ENCODE measurements at places on chromosomes 6 and 20. TPM values are rescaled to one million over a fixed set of nuclear protein-coding genes. Genes with fewer than 3 reads are reported as not detected.

SPATS1 gene
- not detected for total RNA-seq

POFUT1 gene
- 38.0 TPM for total RNA-seq

FAM229B gene
- 12.4 TPM for total RNA-seq

DNA sequence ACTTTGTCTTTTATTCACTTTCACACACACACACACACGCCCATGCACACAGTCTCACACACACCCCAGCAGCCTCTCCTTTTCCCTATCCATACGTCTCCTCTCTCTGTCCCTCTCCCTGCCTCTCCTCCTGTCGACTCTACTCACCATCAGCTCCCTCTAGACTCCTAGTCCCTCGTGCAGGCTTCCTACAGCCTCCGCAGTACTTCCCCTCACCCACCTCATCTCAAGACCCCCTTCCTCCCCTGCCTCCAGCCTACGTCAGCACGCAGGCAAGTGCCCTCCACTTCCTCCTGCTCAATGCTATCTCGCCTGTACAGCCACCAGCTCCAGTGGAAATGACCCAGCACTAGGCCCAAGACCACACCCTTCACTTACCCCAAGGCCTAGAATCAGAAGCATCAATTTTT lies 820 bp upstream of the TREML2 start:
- DNase-seq, result no peak

DNA sequence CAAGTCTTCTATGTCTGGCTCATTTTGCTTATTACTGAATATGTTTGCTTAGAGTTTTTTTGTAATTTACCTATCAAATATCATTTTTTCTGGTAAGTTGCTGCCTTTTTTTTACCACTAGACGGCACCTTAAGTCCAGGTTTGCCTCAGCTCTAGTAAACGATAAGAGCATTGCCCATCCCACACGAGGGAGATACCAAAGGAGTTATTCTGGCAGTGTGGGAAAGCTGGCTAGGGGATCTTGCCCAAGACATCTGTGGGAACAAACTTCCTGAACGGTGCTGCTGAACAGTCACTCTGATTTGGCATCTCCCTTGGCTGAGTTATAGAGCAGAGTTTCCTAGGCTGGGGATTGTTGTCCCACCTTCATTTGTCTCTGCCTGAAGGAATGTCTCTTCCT lies 306.4 kb downstream of the COL12A1 start:
- DNase-seq, result no peak

- DNase-seq, result no peak
These were observed 1.3 kb downstream of the EPB41L2 start for GRCh38 chr6:131061751-131062119.
